GM12864 (cell line): ENCODE measurements at places on chromosomes 6 and 20.

- DNase-seq: peak; percentile 66
Measured at GRCh38 chr6:135329851-135330803, 149.0 kb downstream of the MYB start.

GRCh38 chr6:13813621-13814175 lies 659 bp downstream of the MCUR1 start:
- no peak for DNase-seq

DNA sequence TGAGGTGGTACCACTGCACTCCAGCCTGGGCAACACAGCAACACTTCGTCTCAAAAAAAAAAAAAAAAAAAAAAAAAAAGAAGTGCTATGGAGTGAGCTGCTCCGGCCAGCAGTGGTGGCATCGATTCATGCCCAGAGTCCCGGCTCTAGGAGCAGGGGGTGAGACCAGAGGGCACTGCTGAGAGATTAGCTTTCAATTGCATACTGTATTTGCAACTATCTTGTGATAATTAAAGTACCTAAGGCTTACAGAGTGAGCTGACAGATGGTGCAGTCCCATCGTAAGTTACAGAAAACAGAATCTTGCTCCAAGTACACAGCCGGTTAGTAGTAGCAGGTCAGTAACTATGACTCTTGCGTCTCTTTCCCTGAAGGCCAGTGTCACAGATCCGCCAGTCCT lies 31.5 kb downstream of the TMEM14B start:
- DNase-seq: no peak

GRCh38 chr20:37943033-37943432 lies 40.1 kb downstream of the VSTM2L start:
- DNase-seq: no peak

DNA sequence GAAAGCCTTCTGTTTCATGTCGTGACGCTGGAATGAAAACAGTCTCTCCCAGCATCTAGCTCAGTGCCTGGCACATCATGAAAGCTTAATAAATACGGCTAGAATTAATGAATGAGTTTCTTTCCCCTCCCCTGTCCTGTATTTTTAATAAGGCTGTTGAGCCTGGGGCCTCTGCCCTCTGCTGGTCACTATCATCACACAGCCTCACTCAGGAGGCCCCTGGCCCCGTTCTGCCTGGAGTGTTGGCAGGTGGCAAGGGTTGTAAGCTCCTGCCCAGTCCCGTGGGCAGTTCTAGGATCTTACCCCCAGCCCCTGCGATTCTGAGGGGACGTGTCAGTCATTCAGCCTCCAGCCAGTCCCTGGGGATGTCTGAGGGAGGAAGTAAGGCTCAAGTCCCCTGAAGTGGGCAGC lies 41.4 kb downstream of the PHACTR3 start:
- DNase-seq: no peak

DNA sequence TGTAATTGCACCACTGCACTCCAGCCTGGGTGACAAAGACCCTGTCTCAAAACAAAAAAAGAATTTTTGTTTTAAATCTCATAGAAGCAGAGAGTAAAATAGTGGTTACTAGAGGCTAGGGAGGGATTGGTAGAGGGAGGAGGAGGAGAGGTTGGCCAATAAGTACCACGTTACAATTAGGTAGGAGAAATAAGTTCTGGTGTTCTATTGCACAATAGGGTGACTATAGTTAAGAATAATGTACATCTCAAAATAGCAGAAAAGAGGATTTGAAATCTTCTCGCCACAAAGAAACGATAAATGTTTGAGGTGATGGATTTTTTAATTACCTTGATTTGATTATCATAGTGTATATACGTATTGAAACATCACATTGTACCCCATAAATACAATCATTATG lies 27.1 kb upstream of the TOP1 start:
- DNase-seq: no peak

DNA sequence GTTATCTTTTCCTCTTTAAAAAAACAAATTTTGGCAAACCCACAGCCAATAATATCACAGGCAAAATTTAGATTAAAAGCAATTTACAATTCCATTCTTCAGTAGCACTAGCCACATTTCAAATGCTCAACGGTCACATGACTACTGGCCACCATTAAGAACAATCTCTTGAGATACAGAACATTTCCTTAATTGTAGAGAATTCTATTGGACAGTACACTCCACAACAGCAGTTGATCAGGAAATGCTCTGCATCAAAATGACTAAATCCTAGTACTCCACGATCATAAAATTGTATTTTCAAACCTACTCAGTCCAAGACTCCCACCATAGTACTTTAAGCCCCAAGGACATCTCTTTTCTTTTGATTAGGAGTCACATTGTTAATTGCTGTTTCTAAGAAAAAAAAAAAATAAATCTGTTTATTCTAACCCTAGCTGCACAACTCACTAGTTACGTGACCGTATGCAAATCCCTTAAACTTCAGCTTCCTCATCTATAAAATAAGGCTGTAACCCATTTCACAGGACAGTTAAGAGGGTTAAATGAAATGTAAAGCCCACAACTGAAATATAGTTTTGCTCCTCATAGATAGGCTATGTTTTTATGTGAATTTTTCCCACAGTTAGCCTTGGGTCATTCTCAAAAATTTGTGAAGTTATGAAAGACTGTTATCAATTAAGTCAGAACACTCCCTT lies 9.8 kb downstream of the C6orf62 start:
- no peak for DNase-seq

GRCh38 chr6:15322781-15323536 lies 77.1 kb downstream of the JARID2 start:
- DNase-seq: no peak

DNA sequence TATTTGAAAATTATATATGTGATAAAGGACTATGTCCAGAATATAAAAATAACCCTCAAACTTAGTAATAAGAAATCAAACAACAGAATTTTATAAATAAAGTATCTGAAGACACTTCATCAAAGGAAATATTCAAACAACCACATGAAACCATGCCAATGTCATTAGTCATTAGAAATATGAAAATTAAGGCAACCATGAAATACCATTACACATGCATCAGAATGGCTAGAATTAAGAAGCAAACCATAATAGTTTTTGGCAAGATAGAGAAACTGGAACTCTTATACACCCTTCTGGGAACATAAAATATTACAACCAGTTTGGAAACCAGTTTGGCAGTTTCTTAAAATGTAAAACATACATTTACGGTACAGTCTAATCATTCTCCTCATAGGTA lies 137.2 kb upstream of the ADGRB3 start:
- DNase-seq: no peak

DNA sequence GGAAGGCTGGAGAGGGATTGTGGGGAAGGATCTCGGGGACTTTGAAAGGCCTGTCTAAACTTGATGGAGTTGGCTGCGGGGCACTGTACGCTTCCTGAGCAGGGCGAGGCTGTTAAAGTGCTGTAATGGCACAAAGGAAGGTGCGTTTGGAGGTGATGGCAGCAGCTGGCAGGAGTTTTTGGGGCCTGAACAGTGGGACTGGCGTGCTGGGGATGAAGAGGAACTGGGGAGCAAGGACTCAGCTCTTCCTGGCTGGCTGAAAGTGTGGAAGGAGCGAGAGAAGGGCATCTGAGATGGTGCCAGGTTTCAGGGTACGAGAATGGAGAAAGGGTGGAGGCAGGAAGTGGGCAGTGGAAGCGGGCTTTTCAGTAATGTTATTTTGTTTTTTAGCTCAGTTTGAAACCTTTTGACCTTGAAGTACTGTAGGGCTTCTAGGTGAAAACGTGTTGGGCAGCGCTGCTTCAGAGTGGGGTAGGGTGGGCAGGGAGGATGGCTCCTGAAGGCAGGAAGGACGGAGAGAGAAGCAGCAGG lies 8.0 kb downstream of the TMEM181 start:
- DNase-seq: no peak

- no peak for DNase-seq
Measured at GRCh38 chr6:81751388-81752083, 945 bp downstream of the TENT5A start.

DNA sequence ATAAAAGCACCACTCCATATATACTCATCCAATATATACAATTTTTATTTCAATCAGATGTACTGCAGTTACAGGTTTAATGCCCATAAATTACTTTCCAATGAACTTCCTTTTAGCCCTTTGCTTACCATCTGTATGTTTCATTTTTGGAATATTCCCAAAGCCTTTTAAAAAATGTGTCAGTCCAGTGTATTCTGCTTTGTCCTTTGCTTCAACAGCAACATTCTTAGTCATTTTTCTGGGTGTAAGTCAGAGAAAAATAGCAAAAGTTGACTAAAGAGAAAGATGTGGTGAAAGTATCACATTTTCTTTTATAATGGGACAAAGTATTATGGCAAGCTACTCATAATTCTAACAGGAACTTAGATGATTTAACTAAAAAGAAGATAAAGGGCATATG lies 15.2 kb downstream of the DSE start:
- no peak for DNase-seq

GRCh38 chr6:53982366-53983050 lies 128.7 kb upstream of the MLIP start:
- no peak for DNase-seq

DNA sequence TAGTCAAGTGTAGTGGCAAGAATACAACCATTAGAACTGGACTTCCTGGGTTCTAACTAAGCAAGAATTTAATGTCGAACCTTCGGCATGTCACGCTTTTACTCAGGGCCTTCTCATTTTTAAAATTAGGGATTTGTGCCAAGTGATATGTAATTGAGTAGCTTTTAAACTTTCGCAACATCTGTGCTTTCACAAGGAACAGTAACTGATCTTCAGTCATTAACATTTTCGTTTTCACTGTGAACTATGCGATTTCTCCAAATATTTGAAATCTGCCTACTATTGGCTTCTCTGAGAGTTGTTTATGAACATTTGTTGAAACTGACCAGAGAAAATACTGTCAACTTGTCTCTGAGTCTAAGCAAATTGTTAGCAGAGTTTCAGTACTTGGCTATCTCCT lies 27.6 kb downstream of the GRM1 start:
- no peak for DNase-seq

- no peak for DNase-seq
Measured at GRCh38 chr6:82142524-82142923, 105.0 kb downstream of the IBTK start.

GRCh38 chr6:32814145-32814544 lies 2.7 kb downstream of the HLA-DOB start:
- no peak for DNase-seq

DNA sequence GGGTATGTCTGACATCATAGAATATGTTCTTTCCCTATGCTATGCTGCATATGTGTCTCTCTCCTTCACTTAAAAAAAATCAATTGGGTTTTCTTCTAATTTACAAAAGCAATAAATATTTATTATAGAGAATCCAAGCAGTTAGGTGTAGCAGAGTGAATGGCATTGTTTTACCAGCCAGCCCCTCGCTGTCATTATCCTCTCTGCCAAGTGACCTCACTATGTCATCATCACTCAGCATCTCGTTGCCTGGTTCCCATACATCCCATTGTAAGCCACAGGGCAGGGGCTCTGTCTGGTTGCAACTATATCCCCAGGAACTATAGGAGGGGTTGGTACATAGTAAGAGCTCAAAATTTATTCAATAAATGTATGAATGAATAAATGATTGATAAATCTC lies 31.3 kb downstream of the KIAA0319 start:
- DNase-seq: no peak

DNA sequence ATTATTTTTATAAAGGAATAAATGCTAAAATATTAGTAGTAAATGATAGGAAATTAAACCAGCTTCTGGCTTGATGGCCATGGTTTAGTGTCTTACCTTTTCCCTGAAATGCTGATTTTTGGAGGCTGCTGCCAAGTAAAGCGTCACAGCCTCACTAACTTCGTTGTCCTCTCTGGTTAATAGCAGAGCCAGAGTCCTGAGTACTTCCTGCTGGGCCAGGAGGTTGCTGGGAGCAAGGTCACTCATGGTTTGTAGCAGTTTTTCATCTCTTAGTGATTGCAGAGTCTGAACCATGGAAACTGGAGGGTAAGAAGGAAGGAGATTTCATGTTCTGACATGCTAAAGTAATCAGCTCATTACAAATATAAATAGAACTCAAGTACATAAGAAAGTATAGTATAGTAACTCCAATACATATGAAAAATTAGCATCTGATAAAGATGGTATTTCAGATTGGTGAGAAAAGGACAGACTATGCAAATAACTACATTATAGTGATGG lies 26.5 kb upstream of the ARMH2 start:
- DNase-seq: no peak

DNA sequence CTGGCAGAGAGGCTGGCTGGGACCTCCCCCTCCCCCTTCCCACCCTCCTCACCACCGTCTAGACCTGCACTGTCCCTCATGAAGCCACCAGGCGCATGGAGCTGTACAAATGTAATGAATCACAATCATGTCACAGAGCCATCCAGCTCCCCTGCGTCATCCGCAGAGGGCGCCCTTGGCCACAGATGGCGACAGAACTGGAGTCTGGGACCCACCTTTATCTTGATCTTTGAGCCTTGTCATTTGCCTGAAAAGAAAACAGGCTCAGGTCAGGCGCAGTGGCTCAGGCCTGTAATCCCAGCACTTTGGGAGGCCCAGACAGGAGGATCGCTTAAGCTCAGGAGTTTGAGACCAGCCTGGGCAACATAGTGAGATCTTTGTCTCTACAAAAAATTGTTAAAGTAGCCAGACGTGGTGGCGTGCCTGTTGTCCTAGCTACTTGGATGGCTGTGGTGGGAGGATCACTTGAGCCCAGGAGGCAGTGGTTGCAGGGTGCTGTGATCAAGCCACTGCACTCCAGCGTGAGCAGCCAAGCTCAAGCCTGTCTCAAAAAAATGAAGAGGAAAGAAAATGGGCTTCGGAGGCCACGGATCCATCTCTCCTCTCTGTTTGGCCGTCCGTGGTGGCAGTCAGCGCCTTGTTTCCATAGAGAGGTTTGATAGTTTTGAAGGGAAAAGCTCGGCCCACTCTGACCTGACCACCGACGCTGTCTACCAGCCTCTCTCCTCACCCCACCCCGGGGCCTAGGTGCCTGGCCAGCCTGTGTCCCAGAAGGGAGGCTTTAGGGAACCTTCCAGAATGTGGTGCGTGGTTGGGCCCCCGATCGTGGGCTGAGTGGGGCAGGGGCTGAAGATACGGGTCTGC lies 6.2 kb downstream of the COL9A3 start:
- no peak for DNase-seq

DNA sequence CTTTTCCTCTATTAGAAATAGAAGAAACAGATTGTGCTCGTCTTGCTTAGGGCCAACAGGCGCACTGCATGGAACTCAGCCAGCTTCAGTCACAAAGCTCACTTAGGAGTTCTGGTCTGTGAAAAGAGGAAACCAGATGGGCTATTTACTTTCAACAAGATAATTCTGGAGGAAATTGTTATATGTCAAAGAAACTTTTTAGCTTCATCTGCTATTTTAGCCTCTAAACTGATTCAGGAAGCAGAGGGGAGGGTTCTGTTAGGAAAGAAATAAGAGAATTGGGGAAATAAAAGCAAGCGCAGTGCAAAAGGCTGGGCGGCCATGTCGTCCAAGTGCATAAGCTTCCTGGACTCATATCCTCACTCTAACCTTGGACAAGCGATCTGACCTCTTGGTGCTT lies 21.3 kb downstream of the PRKN start:
- no peak for DNase-seq

- no peak for DNase-seq
Measured at GRCh38 chr6:33467091-33467490, 12.7 kb downstream of the ZBTB9 start.

- DNase-seq: no peak
Measured at GRCh38 chr6:169829786-169830185, 78.4 kb downstream of the ERMARD start.

GRCh38 chr6:19723545-19723944 lies 113.6 kb upstream of the ID4 start:
- DNase-seq: no peak

- peak; percentile 84 for DNase-seq
Measured at GRCh38 chr20:25281541-25281991, 33.7 kb downstream of the PYGB start.

GRCh38 chr20:9110365-9110764 lies 41.5 kb downstream of the PLCB4 start:
- DNase-seq: no peak
